ENCODE measurements at places on chromosomes 4 and X. TPM values are rescaled to one million over a fixed set of nuclear protein-coding genes. Genes with fewer than 3 reads are reported as not detected.

- no peaks in the 10 kb centered on the region for H3K36me3 ChIP-seq
- no peaks in the 10 kb centered on the region for H3K4me1 ChIP-seq
- no peaks in the 10 kb centered on the region for H3K27me3 ChIP-seq
- no peak overlapping the region for H3K27ac ChIP-seq
Measured at GRCh38 chr4:85715991-85716737, 241.2 kb downstream of the ARHGAP24 start.

DNA sequence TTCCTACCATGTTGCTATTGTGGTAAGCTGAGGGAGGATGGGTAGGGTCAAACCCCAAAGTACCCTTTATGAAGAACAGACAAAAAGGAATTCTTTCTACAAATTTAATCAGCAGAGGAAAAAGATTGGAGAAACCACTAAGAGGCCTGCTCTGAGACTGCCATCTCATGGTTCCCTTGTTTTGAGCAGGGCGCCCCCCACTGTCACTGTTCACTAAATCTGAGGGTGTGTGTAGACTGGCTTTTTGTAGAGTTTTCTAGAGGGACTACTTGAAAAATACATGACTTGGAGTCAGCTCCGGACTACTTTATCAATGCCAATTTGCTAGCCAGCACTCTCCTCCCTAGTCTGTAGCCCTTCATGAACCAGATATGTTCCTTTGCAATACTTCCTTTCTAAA, 324.8 kb downstream of the FRMPD4 start:
- no peaks in the 10 kb centered on the region for H3K27me3 ChIP-seq
- no peak for DNase-seq
- H3K27ac ChIP-seq: no peak overlapping the region
- H3K36me3 ChIP-seq: no peaks in the 10 kb centered on the region
- no peaks in the 10 kb centered on the region for H3K4me1 ChIP-seq

DNA sequence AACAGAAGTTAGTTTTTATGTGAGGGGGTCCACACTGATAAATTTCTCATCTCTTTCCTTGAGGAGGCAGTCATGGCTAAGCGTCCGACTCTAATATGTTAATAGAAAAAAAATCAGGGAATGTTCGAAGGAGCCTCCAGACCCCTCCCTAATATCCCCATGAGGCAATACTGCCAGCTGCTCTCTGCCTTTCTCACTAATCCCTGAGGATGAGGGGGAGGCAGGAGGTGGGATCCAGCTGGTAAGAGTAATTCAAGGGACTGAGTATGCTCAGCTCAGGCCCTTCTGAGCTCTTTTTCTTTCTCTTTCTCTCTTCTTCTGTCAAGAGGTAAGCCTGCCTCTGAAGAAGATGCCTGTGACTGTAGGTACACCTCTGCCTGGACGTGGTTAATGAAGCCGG, 51.7 kb downstream of the PIR start:
- no peaks in the 10 kb centered on the region for H3K4me1 ChIP-seq
- peaks cover 22% of the 10 kb centered on the region for H3K27me3 ChIP-seq
- no peaks in the 10 kb centered on the region for H3K36me3 ChIP-seq
- H3K4me3 ChIP-seq: no peak overlapping the region

GRCh38 chr4:109389369-109390114, 44.1 kb upstream of the SEC24B start:
- no peak overlapping the region for H3K27ac ChIP-seq
- no peaks in the 10 kb centered on the region for H3K36me3 ChIP-seq
- no peak overlapping the region for H3K4me3 ChIP-seq
- H3K27me3 ChIP-seq: no peaks in the 10 kb centered on the region
- peaks cover 3% of the 10 kb centered on the region for H3K4me1 ChIP-seq
- peak; percentile 75 for DNase-seq

GRCh38 chr4:7365462-7366179, 69.1 kb downstream of the PSAPL1 start:
- DNase-seq: peak; percentile 96
- H3K36me3 ChIP-seq: no peaks in the 10 kb centered on the region
- H3K4me1 ChIP-seq: peaks cover 59% of the 10 kb centered on the region
- H3K4me3 ChIP-seq: no peak overlapping the region
- H3K27me3 ChIP-seq: peaks cover 8% of the 10 kb centered on the region

GRCh38 chr4:165556383-165556782, 177.6 kb downstream of the CPE start:
- no peak overlapping the region for H3K4me3 ChIP-seq
- H3K36me3 ChIP-seq: no peaks in the 10 kb centered on the region
- no peak overlapping the region for H3K27ac ChIP-seq
- H3K27me3 ChIP-seq: no peaks in the 10 kb centered on the region
- no peaks in the 10 kb centered on the region for H3K4me1 ChIP-seq

- no peaks in the 10 kb centered on the region for H3K36me3 ChIP-seq
- H3K27ac ChIP-seq: no peak overlapping the region
- no peaks in the 10 kb centered on the region for H3K27me3 ChIP-seq
- no peak for DNase-seq
- H3K4me1 ChIP-seq: no peaks in the 10 kb centered on the region
Measured at GRCh38 chr4:31678356-31678755, 958.2 kb downstream of the PCDH7 start.

DNA sequence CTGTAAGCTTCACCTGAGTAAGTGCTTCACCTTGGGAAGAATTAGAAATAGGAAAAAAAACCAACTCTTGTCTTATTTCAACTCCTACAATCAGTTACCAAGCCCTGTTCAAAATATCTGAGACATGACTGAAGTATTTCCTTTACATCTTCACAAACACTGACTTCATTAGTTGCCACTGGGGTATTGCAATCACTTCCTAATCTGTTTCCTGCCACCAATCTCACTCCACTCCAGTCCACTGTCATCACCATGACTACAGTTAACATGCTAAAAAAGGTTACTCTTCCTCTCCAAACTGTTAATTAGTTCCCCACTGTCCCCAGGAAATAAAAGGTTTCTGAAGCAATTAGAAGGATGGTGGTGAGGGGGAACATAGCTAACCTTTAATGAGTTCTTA, 3.3 kb upstream of the SUPT20HL1 start:
- no peaks in the 10 kb centered on the region for H3K4me1 ChIP-seq
- H3K4me3 ChIP-seq: no peak overlapping the region
- DNase-seq: peak; percentile 18
- H3K27me3 ChIP-seq: peaks cover 8% of the 10 kb centered on the region
- no peak overlapping the region for H3K27ac ChIP-seq

- peaks cover 4% of the 10 kb centered on the region for H3K4me1 ChIP-seq
- H3K4me3 ChIP-seq: no peak overlapping the region
- DNase-seq: no peak
Measured at GRCh38 chr4:5168891-5169290, 117.6 kb downstream of the STK32B start.

- H3K4me1 ChIP-seq: no peaks in the 10 kb centered on the region
- no peak overlapping the region for H3K4me3 ChIP-seq
- no peak for DNase-seq
- H3K36me3 ChIP-seq: no peaks in the 10 kb centered on the region
- no peaks in the 10 kb centered on the region for H3K27me3 ChIP-seq
Measured at GRCh38 chr4:60033826-60034225, 1166.3 kb upstream of the ADGRL3 start.

DNA sequence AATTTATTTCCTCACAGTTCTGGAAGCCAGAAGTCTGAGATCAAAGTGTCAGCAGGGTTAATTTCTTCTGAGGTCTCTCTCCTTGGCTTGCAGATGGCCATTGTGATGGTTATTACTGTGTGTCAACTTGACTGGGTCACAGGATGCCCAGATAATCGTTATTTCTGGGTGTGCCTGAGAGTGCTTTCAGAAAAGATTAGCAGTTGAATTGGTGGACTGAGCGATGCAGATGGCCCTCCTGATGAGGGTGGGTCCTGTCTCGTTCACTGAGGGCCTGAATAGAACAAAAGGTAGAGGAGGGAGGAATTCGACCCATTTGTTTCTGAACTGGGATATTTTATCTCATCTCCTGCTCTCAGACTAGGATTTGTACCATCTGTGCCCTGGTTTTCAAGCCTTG, 15.7 kb downstream of the SMIM43 start:
- no peaks in the 10 kb centered on the region for H3K4me1 ChIP-seq
- no peak overlapping the region for H3K4me3 ChIP-seq
- H3K27ac ChIP-seq: no peak overlapping the region
- DNase-seq: no peak

GRCh38 chr4:26031704-26032103, 117.7 kb downstream of the SMIM20 start:
- H3K4me1 ChIP-seq: peaks cover 16% of the 10 kb centered on the region
- H3K27ac ChIP-seq: peak overlapping the region; percentile 80
- no peaks in the 10 kb centered on the region for H3K36me3 ChIP-seq
- no peak overlapping the region for H3K4me3 ChIP-seq
- DNase-seq: no peak

GRCh38 chr4:47669946-47670345, 167.9 kb downstream of the CORIN start:
- no peak overlapping the region for H3K4me3 ChIP-seq
- no peak for DNase-seq
- no peak overlapping the region for H3K27ac ChIP-seq
- no peaks in the 10 kb centered on the region for H3K36me3 ChIP-seq
- no peaks in the 10 kb centered on the region for H3K4me1 ChIP-seq
- no peaks in the 10 kb centered on the region for H3K27me3 ChIP-seq

- no peaks in the 10 kb centered on the region for H3K4me1 ChIP-seq
- H3K27me3 ChIP-seq: no peaks in the 10 kb centered on the region
- H3K4me3 ChIP-seq: no peak overlapping the region
- H3K36me3 ChIP-seq: no peaks in the 10 kb centered on the region
Measured at GRCh38 chr4:173736840-173737239, 206.8 kb upstream of the HAND2 start.

DNA sequence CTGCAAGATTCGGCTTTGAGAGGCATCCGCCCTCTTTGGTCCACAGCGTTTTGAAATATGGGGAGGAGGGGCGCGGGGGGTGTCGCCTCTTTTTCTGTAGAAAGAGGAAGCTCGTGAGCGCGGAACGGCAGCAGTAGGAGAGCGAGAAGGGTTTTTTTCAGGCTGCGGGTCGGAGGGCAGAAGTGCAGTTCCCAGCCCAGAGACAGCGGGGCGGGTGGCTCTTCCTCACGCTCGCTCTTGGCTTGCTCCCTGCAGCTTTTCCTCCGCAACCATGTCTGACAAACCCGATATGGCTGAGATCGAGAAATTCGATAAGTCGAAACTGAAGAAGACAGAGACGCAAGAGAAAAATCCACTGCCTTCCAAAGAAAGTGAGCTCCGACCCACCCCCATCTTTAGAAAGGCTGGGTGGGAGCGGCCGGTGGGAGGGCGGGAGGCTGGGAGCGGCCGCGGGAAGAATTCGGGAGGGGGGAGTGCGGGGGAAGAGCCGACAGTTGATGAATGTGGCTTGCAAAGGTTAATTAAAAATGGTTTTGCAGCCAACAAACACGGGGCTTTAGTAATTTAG, 1.2 kb downstream of the TMSB4X start:
- peak overlapping the region; percentile 63 for H3K4me3 ChIP-seq
- no peak for DNase-seq
- no peaks in the 10 kb centered on the region for H3K36me3 ChIP-seq
- H3K27ac ChIP-seq: peak overlapping the region; percentile 92
- peaks cover 10% of the 10 kb centered on the region for H3K4me1 ChIP-seq
- peaks cover 16% of the 10 kb centered on the region for H3K27me3 ChIP-seq

DNA sequence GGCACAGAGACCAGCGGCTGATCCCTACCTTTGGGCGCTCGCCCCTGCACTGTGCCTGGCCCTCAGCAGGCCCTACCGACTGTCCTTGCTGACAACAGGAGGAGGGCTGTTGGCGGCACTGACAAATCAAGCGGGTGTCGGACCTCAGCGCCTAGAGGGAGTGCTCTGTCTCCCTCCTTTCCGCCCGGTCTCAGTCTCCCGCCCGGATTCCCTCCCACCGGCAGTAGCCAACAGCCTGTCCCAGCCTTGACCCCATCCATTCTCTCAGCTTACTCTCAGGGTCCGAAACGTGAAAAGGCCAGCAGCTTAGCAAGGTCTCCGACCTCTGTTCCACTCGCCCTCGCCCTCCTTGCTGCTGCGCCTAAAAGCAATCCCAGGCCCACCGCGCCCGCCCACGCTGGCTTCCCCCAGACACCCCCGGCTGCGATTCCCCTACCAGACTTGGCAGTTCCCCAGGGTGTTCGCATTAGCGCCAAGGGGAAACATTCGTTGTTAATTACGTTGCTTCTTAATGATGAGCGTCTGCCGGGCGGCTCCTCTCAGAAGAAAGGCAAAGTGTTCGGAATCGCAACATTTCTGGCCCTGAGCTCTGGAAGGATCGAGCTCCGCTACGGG, 96.2 kb downstream of the SOWAHB start:
- peaks cover 22% of the 10 kb centered on the region for H3K4me1 ChIP-seq
- peak overlapping the region; percentile 85 for H3K27ac ChIP-seq
- no peaks in the 10 kb centered on the region for H3K36me3 ChIP-seq
- H3K4me3 ChIP-seq: peak overlapping the region; percentile 10
- no peaks in the 10 kb centered on the region for H3K27me3 ChIP-seq

DNA sequence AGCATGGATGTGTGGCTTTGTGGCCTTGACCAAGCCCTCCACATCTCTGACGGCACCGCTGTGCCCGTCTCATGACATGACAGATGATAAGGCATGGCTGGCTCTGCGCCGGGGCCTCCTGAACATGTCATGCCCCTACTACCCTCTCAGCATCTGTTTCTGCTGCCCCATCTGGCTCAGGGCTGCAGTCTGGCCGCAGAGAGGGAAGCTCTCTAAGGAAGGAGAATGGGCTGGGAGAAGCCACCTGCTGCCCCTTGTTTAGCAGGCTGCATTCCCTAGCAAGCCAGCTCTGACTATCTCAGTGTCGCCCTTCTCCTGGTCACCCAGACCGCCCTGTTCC, 7.2 kb downstream of the ZNF185 start:
- H3K27ac ChIP-seq: no peak overlapping the region
- no peaks in the 10 kb centered on the region for H3K36me3 ChIP-seq
- no peak overlapping the region for H3K4me3 ChIP-seq
- no peak for DNase-seq

GRCh38 chr4:138307319-138307718, 65.2 kb upstream of the SLC7A11 start:
- H3K27ac ChIP-seq: no peak overlapping the region
- H3K4me1 ChIP-seq: no peaks in the 10 kb centered on the region
- no peak overlapping the region for H3K4me3 ChIP-seq
- H3K36me3 ChIP-seq: no peaks in the 10 kb centered on the region

DNA sequence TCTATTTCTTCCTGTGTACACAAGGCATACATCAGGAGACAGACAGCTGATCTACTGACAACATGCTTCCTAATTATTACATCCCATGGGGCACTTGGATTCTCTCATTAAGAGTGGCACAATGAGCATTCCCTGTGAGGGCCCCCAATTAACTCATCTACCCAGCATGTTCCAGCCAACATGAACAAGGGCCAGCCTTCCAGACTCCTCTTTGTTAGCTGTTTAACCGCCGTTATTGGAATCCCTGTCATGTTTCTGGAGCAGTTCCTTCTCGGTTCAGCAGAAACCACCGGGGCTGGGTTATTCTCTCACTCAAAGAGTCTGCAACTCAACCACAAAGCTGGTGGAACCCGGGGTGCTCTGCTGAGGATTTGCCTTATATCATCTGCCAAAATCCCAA, 9.9 kb upstream of the GPM6B start:
- H3K27me3 ChIP-seq: peaks cover 50% of the 10 kb centered on the region
- H3K4me3 ChIP-seq: no peak overlapping the region
- DNase-seq: no peak
- no peaks in the 10 kb centered on the region for H3K36me3 ChIP-seq

The MAGEA2 gene
- total RNA-seq: not detected

The RHOH gene
- 1.8 TPM for total RNA-seq

The RTL3 gene
- 0.10 TPM for total RNA-seq

The TRIM60 gene
- total RNA-seq: not detected

The SATL1 gene
- total RNA-seq: 1.1 TPM

The SH3D19 gene
- total RNA-seq: 62.1 TPM

The KLHL13 gene
- total RNA-seq: 61.4 TPM

Data from spinal cord (tissue), 10 donors.